ENCODE measurements at places on chromosomes 2 and 18.

DNA sequence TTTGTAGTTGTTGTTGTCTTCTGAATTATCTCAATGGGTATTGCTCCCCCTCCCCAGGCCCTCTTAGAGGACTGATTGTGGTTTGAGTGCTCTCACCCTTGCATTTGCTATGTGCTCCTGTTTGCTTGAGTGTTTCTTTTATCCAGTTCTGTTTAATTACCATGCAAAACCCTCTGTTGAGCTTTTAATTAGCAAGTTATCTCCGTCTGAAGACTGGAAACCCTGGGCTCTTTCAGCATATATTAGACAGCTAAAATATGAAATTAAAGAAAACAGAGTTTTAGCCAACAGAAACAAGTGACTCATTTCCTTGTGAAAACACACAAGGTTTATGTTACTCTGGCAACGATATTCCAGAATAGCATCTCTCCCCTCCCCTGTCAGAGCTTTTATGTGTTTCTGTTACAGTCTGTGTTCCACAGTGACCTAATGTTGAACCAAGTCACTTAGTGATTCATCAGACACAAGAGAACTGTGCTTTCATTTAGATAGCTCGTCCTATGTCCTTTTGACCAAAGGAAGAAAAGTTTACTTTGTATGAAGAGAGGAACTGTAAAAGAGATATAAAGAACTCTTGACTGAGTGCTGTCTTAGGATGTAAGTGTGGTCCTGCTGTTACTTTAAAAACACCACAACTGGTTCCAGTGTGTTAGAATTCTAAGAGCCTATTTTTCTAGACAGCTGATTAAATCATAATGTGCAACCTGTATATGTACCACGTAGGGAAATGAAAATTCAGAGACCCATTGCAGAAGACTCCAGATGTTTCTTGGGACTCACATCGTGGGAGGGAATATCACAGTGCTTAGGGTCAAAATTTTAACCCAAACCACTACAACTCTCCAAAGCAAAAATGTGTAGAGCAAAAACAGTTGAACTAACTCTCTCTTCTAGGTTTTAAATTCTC is 172.8 kb upstream of the RBMS1 start:
- peak; percentile 53 for DNase-seq

DNA sequence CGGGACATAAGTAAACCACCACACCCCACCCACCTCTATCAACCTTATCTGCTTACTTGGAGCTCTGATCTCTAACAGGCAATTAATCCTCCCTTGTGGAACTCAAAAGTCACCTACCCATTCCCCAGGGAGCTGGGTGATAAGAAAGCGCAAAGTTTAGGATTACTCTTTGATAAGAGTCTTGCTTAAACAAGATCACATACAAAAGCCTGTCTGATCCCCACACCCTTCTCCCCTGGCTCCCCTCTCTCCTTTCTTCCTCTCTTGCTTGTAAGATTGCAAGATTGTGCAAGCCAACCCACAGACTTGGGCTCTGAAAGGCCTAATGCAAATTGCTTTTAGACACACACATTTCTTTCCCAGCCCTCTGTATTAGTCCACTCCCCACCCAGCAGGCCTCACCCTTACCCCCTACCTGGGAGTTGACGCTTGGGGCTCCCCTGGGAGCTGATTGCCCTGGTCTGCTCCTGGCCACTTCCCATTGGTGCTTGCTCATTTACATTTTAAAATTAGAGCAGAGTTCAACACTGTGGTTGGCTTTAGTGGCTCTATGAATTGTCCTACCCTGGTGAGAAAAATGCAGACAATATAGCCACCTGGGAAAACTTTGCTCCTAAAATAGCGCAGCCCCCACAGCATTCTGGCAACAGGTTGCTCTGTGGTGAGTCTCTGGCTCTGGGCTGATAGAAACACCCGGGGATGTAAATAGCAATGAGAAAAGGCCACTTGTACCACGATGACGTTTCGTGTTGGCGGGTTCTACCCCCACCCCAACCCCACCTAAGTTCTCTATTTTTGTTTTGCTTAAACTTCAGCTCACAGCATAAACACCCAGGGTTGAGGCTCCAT is 92.8 kb upstream of the MSH2 start:
- no peak for DNase-seq

GRCh38 chr18:30746224-30746623 is 296.3 kb downstream of the DSC3 start:
- no peak for DNase-seq

DNA sequence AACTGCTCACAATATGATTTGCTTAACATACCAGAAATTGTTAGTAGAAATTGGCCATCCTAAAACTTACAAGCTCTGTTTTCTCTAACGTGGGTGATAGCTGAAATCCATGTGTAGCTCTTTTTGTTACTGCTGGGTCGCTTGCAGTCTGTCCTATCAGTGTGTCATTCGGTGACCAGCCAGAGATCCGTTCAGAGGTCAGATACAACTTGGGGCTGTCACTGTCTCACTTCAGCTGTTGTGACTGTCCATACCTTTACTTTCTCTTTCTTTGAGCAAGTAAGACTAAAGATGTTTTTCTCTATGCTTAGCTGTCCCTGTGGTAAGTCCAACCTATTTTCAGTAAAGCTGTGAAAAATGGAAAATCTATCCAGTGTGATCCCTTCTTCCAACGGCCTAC is 282.9 kb upstream of the KCNH7 start:
- no peak for DNase-seq

DNA sequence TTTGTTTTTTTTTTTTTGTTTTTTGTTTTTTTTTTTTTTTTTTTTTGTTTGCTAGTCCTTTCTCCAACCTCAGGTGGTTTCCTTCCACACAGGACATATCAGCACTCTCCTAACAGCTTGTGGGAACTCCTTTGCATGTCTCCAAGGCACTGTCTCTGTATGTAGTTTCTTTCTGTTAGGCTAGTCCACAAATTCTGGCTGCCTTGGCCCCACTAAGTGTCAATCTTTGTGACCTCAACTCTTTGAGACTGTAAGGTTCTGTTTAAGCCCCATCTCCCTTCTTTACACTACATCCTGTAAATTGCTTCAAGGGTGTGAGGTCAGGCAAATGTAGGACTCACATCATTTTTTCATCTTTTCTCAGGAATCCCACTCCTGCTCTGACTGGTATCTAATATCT is 85.1 kb downstream of the NCOA1 start:
- peak; percentile 38 for DNase-seq

DNA sequence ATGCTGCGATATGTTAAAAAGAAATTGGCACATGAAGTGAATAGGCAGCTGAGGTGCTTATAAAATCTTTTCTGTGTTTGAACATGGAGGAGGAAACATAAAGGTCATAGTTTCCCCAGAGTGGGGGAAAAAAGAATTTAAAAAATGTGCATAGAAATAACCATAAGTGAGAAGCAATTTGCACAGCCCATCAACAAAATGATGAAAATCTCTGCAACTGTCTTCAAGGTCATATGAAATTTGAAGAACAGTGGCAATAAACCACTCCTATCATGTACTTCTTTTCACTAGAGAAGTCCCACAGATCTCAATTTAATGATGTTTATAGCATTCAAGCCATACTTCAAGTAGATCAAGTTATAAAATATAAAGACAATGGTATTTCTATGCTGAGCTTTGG is 46.7 kb upstream of the ZNF804A start:
- no peak for DNase-seq

GRCh38 chr2:107992069-107992468 is 5.7 kb downstream of the SLC5A7 start:
- DNase-seq = no peak

DNA sequence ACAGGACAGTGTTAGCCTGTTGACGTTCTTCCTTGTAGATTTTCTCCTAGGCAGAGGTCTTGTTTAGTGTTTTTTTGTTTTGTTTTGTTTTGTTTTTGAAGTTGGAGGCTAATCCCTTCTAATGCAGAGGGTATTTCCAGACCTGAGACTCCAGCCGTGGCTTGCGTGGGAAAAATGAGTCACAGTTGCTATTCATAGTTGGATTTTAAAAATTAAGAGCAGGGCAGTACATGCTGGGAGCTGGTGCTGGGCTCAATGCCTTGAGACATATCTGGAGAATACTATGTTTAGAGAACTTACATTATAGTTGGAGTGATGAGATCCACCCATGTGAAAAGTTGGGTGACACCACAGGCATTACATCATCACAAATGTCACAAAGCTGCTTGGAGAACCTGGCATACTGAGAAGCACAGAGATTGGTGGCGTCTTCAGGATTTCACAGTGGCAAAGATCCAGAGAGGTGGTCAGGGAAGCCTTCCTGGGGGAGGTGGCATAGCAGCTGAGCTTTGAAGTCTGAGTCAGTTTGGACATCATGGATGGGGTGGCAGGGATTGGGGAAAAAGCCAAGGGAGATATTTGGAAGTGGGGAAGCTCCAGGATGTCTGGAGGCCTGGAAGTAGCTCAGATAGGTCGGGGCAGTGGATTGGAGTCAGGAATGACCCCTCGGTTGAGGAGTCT is 249.4 kb downstream of the LOXHD1 start:
- no peak for DNase-seq

DNA sequence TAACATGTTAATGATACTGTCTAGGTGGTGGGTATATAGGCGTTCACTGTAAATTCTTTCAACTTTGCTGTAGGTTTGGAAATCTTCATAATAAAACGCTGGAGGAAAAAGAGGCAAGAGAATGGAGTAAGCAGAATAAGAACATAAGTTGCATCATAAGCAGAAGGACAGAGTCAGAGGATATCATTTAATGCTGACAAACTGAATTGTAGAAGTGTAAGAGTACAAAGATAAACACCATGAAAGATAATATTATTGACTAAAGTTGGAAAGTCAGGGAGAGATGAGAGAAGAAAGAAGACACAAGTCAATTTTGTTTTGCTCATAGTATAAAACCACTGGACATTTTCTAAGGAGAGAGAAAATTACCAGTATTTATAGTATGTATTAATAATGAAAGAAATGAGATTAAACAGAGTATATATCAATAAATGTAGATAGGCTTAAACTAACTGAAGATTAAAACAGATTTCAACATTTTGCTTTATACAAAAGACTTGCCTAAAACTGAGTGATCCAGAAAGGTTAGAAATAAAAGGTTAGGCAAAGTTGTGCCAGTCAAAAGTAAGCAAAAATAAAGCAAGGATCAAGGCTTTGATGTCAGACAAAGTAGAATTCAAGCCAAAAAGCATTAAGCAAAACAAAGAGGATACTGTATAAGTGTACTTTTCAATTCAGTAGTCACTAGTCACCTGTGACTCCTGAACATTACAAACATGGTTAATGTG is 42.4 kb upstream of the VIT start:
- DNase-seq = no peak

- no peak for DNase-seq
Observed at GRCh38 chr2:224666951-224667553, 49.1 kb downstream of the CCDC195 start.

GRCh38 chr2:66701251-66701650 is 266.3 kb downstream of the MEIS1 start:
- no peak for DNase-seq

DNA sequence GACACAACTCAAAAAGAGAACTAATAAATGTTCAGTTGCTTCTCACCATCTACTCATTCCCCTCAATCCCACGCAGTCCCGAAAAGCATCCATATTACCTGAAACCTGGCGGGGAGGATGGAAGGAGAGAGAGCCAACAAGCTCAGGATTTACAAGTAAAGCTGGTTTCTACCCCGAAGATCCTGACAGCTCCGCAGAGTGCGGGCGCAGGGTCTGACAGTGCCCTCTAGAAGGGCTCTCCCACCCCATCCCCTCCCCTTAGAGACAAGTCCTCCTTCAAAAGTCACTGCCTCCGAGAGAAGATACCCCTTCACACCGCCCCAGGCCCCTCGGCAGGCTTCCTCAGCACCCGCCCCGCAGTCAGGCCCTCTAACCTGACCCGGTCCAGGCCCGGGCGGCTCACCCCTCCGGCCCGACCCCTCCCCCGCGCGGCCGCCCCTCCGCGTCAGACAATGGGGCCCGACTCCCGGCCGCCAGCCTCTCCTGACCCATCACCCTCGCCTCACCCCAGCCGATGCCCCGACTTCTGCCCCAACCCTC is 550 bp downstream of the RAB1A start:
- peak; percentile 6 for DNase-seq

DNA sequence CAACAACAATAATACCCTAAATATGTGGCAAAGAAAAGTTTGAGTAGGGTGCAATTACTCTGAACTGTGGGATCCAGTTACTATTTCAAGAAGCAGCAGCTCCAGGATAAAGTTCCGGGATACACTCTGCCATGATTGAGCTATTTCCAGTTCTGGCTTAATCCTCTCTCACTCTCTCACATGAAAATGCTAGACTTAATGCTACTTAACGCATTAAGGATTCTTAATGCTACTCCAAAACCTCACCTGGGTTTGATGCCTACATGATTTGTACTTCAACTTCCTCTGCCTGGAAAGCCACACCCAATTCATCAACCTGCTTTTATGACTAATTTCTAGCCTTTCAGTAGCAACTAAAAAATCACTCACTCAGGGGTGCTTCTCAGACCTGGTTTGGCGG is 151.1 kb upstream of the HNMT start:
- DNase-seq = no peak

DNA sequence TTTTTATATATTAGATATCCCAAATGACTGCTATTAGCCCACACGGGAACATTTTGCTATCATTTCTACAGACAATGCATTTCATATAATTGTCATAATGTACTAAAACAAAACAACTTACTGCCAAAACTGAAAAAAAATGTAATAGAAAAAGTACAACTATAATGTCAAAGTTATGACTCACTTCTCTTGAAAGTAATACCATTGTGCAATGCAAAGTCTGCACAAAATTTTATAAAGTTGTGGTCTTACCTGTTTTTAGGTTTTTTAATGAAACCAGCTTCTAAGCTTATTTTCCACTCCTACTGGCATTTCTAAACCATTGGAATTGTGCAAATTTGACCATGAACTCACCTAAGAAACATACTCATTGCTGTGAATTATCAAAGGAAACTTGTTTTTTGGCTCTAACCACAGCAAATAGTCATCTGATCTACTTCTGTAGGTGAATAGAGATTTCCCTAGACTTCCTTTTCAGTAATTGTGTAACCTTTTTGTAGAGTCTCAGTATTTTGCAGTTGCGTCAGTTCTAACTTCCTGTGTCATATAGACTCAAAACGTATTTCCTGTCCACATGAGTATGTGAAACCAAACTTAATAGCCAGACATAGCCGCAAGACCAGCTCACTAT is 31.9 kb upstream of the TFPI start:
- DNase-seq = peak; percentile 65

GRCh38 chr2:239824866-239825704 is 200.1 kb downstream of the NDUFA10 start:
- no peak for DNase-seq

DNA sequence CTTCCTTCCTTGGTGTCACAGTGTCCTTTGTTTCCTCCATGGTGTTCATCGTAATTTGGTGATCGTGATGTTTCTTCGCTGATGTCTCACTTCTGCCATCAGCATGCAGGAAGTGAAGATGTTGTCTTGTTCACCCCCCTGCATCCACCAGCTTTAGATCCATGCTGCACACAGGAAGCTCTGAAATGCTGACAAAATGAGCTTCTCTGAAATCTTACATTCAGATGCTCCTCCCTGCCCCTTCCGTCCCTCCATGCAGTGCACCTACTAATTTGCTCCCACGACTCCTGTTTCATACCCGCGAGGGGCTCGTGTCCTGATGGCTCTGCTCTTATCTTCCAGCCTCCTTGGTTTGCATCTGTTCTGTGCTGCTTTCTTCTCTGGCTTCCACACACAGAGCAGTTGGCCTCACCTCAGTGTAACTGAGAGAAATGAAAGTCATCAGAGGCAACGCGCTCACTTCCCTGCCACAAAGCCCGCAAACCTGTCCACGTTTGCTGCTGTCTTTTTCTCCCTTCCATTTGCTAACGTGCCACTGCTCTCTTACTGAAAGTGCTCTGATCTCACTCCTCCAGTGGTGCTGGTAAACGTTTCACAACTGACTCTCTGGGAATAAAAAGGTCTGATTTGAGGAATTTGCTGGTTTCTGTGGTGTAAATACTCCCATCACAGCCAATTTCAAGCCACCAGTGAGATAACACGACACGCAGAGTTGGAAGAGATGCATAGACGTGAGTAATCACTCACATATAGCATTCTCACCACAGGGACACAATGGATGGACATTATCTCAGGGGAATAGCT is 41.0 kb upstream of the MGAT4A start:
- DNase-seq = peak; percentile 75

All from activated CD4-positive, alpha-beta T cell treated with anti-CD3 and anti-CD28 coated beads, Interleukin-2, Interleukin-4, amounts not matched to agents 100 ng/mL and 50 ng/mL, durations not matched to agents 16 hours and 8 hours (primary cell).